ENCODE measurements at places on chromosomes 7 and 10. TPM values are rescaled to one million over a fixed set of nuclear protein-coding genes. Genes with fewer than 3 reads are reported as not detected.

GRCh38 chr7:105649727-105650381, 68.6 kb upstream of the EFCAB10 start:
- DNase-seq: no peak

The ZNF804B gene
- not detected for total RNA-seq

- DNase-seq: peak; percentile 42
These were observed 80.4 kb downstream of the CLEC2L start for GRCh38 chr7:139603896-139604295.

The SLC29A4 gene
- 2.9 TPM for total RNA-seq

- peak; percentile 30 for DNase-seq
These were observed 95.8 kb downstream of the ARHGAP22 start for GRCh38 chr10:48508791-48509772.

GRCh38 chr10:4397337-4397736, 428.7 kb upstream of the AKR1E2 start:
- no peak for DNase-seq

DNA sequence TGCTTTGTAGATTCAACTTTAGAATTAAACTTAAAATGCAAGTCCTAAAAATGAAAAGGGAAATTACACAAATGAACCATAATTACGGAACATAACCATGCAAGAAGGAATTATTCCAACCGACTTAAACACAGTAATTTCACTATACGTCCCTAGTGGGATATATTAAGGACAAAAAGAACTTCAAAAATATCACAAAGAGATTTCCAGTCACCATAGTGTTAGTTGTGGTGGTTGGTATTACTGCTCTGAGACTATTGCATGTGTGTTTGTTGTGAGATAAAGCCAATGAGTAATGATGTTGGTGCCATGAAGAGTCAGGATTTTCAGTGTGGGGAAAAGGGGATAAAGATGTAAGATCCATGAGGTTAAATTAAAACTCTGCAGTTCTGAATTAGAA, 49.6 kb downstream of the KCNH2 start:
- no peak for DNase-seq

DNA sequence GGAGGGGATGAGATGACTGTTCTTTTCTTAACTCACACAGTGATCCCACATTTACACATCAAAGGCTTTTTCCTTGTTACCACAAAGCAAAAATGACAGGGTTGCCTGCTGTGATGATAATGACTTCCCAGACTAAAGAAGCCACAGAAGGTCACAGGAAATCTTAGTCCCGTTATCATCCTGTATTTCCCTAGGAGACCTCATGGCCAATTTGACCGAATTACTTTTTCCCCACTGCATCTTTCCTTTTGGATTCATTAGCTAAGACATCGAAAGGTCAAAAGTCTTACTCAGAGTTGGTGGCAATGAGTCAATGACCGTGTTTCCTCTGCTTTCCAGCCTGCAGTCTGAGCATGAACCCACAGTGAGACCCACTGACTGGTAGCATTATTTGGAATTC, 130.1 kb upstream of the INHBA start:
- no peak for DNase-seq

GRCh38 chr7:150686030-150686631, 625 bp downstream of the GIMAP2 start:
- DNase-seq: no peak

GRCh38 chr7:37536706-37537105, 88.0 kb upstream of the ELMO1 start:
- DNase-seq: no peak

All from left lobe of liver (tissue), 2 donors.